Stimulated activated CD4-positive, alpha-beta T cell treated with anti-CD3 and anti-CD28 coated beads, Interleukin-2, amount 100 ng/mL, for 24 hours (primary cell): ENCODE measurements at places on chromosomes 6 and 20.

GRCh38 chr6:117653949-117654348, 21.3 kb upstream of the NUS1 start:
- no peak for DNase-seq

- no peak for DNase-seq
Observed at GRCh38 chr6:116450769-116451740, 10.1 kb upstream of the CALHM6 start.

DNA sequence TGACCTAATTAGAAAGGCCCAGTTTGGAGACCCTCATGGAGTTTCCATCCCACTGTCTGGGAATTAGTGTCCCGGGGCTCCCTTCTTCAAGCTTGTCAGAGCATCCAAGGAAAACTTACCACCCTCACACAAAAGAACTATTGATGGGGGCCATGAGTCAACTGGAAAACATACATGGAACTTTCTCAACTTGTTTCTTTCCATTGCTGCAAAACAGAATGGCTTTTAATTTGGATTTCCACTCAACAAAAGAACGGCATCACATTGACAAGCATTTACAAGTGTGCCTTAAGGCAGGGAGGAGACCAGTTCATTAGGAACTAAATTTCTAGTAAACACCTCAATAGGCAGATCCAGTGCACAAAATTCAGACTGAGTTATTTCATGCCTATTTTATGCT, 289.1 kb upstream of the PREP start:
- DNase-seq: no peak

DNA sequence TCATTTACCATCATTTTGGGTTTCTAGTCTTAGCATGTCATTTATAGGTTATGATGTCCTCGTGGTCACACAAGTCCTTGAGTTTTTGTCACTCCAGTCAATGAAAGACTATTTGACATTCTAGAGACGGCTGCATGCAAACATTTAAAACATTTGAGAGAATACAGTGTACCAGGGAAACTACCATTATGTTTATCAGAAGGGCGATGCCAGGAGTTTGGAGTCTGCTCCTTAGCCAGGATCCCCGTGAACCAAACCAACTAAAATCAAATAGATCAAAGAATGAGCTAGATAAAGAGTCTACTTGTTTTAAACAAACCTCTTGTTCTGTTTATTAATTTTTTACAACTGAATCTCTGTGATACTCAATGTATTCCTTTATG, 122.6 kb downstream of the OLIG3 start:
- DNase-seq: no peak

DNA sequence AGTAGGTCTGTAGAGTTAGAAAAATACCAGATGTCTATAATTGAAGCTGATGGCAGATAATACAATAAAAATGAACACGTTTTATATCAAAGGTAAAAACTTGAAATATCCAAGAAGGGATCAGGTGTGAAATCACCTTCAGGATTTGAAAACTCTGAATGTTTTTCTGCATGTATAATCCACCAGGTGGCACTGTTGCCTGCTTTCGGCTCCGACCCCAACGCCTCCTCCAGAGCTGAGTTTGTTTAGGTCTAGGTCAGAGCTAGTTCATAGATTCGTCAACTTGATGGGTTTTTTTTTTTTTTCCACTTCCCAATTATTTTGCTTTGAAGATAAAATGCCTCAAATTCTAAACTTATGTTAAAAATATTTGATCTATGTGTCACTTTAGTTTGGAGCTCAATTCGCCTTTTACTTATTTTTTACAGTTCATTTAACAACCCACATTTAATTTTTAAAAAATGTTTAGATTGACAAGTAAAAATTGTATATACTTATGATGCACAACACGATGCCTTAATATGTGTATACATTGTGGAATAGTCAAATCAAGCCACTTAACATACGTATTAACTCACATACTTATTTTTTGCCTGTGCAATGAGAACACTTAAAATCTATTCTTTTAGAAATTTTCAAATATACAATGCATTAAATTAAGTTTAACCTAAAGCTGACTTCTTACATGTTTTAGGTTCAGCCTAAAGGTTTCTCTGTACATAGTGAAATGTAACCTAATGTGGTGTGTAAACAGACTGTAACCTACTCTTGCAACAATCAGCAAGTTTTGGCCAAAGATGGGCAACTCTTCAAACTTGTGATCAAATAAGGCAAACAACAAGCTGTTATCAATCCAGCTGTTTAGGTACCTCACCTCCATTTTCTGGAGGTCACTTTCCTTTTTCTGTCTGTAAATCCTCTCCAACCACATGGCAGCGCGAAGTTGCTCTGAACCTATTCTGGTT, 39.4 kb upstream of the ENPP4 start:
- peak; percentile 63 for DNase-seq

DNA sequence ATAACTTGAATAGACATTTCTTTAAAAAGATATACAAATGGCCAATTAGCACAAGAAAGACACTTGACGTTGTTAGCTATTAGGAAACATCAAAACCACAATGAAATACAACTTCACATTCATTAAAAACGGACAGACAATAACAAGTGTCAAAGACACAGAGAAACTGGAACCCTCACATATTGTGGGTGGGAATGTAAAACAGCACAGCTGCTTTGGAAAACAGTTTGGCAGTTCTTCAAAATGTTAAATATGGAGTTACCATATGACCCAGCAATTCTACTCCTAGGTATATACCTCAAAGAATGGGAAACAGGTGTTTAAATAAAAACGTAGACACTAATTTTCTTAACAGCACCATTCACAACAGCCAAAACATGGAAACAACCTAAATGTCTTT, 100.5 kb upstream of the SLC22A23 start:
- DNase-seq: no peak
